Vagina (tissue), 2 donors: ENCODE measurements at places on chromosomes 2 and 18. TPM values are rescaled to one million over a fixed set of nuclear protein-coding genes. Genes with fewer than 3 reads are reported as not detected.

GRCh38 chr2:180012523-180012922, 5.4 kb upstream of the CWC22 start:
- no peak overlapping the region for H3K27ac ChIP-seq
- H3K4me3 ChIP-seq = no peak overlapping the region
- no peak for DNase-seq

GRCh38 chr18:51537487-51537886, 340.0 kb upstream of the MEX3C start:
- H3K4me1 ChIP-seq = no peaks in the 10 kb centered on the region
- H3K27me3 ChIP-seq = no peaks in the 10 kb centered on the region
- DNase-seq = no peak
- no peak overlapping the region for H3K4me3 ChIP-seq
- no peak overlapping the region for H3K27ac ChIP-seq

DNA sequence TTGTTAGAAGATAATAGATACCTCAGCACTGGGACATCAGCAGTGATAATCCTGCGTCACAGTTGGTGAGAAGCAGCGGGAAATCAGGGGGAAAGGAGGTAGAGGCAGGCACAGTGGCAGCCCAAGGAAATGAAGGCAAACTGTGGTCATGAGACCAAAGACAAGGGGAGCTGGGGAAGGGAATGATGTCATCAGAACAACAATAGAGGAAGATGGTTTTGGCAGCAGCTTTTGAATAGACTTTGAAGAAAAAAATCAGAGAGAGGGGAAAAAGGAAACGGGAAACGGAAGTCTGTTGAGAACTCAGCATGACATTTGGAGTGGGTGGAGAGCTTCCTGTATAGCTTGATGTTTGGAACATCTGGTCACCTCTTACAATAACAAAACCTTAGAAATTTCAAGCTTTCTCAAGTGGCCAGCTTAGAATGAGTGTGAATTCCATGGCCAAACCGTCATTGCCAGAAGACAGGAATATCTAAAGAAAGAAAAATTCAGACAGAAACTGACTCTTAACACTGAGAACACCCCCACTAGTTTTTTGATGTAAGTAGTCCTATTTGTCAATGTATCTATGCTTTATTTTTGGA, 18.4 kb upstream of the YES1 start:
- H3K36me3 ChIP-seq = no peaks in the 10 kb centered on the region
- peak overlapping the region; percentile 9 for H3K27ac ChIP-seq
- H3K4me3 ChIP-seq = no peak overlapping the region
- no peak for DNase-seq

DNA sequence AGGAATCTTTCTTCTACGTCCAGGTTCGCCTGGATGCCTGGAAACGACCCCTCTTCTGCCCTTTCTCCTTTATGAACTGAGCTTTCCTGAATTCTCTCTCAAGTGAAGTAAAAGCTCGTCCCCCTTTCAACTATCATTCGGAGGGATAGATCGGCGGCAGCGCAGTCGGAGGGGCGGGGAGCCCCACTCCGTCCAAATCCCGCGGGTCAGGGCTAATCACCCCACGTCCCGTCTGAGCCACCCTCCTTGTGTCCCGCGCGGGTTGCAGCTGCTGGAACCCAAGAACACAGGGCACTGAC, 367 bp downstream of the FBXO48 start:
- H3K4me3 ChIP-seq = peak overlapping the region; percentile 76
- no peaks in the 10 kb centered on the region for H3K27me3 ChIP-seq
- H3K27ac ChIP-seq = peak overlapping the region; percentile 93
- peaks cover 31% of the 10 kb centered on the region for H3K4me1 ChIP-seq
- no peak for DNase-seq
- H3K36me3 ChIP-seq = no peaks in the 10 kb centered on the region

SYT4 gene
- 4.7 TPM for total RNA-seq

DPP10 gene
- total RNA-seq = not detected

- H3K27ac ChIP-seq = peak overlapping the region; percentile 13
- H3K4me1 ChIP-seq = peaks cover 17% of the 10 kb centered on the region
- H3K4me3 ChIP-seq = no peak overlapping the region
- no peak for DNase-seq
- no peaks in the 10 kb centered on the region for H3K27me3 ChIP-seq
Measured at GRCh38 chr2:190637903-190638618, 10.8 kb upstream of the NAB1 start.

ANKRD62 gene
- total RNA-seq = 1.2 TPM

IL1RL1 gene
- total RNA-seq = 10.6 TPM

TXNDC9 gene
- 37.1 TPM for total RNA-seq
